ENCODE measurements at places on chromosomes 5 and 9.

DNA sequence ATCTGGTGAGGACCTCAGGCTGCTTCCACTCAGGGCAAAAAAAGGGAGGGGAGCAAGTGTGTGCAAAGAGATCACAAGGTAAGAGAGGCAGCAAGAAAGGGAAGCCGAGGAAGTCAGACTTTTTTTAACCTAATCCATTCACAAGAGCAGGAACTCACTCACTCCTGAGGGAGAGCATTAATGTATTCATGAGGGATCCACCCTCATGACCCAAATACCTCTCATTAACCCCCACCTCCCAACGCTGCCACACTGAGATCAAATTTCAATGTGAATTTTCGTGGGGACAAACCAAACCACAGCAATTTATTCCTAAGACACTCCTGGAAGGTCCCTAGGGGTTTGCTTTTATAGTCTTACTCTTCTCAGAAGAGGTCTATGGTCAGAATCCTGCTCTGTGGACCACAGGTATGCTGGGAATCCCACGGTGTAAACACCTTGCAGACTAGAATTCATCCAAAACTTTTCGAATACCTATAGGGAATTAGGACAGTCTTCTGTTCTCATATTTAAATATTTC lies 108.7 kb downstream of the HSD17B3 start:
- DNase-seq: no peak

GRCh38 chr5:56516441-56516840 lies 283.3 kb upstream of the ANKRD55 start:
- no peak for DNase-seq

- no peak for DNase-seq
These were observed 340.4 kb downstream of the EBF1 start for GRCh38 chr5:158759283-158759682.

GRCh38 chr5:39661026-39661779 lies 236.4 kb upstream of the DAB2 start:
- DNase-seq: no peak

DNA sequence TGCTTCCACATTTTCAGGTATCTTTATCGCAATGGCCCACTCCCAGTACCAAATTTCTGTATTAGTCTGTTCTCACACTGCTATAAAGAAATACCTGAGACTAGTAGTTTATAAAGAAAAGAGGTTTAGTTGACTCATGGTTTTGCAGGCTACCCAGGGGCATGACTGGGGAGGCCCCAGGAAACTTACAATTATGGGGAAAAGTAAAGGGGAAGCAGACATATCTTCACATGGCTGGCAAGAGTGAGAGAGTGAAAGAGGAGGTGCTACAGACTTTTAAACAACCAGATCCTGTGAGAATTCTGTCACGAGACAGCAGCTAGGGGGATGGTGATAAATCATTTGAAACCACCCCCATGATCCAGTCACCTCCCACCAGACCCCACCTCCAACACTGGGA lies 238.2 kb upstream of the DMAC1 start:
- DNase-seq: no peak

DNA sequence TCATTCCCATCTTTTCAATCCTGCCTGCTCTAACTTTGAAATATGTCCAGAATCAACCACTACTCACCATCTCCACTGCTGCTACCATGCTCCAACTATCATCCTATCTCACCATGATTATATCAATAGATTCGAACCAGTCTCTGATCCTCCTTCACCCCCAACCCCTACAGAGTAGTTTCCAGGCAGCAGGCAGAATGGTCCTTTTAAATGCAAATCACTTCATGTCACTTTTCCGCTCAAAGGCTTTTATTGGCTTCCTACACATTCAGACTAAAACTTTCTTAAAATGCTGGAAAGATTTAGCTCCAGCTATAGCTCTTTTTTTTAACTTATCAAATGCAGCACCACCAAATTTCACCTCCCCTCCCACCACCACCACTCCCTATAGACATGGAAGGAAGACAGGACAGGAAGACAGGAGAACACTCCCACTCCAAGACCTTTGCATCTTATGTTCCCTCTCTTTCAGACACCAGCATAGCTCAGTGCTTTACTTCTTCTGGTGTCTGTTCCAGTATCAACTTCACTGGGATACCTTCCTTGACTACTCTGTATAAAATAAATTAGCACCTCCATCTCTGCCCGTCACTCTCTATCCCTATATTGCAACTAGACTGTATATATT lies 9.9 kb upstream of the PPP2R2B start:
- DNase-seq: no peak

DNA sequence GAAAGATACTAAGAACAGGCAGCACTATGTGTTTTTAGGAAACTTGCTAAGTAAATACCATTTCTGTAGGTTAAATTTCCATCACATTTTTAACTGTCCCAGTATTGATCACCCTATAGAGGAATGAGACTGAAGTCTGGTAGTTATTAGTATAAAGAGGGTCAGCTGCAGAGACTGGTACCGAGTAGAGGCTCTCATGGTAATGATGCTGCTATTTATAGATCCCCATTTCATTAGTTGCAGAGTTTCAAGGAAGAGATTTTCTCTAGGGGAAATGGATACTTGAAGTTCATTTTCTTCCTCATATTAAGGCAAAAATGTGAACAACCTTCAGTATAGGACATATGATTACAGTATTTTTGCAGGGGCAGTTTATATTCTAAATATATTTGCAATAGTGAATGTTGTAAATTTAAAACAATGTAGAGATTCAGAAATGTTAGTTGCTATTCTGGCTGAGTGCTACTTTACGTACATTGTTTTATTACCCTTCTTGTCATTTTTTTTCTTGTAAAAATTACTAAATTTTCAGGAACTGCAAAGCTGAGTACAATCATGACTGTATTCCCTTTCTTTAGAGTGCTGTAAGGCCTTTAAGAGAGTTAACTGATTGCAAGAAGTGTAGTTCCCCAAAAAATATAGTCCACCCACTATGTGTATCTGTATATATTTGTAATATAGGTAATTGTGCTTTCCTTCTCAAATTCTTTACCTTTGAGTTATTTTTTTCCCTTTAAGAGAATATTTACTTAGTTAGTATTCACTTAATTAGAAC lies 14.7 kb downstream of the PBX3 start:
- DNase-seq: no peak

DNA sequence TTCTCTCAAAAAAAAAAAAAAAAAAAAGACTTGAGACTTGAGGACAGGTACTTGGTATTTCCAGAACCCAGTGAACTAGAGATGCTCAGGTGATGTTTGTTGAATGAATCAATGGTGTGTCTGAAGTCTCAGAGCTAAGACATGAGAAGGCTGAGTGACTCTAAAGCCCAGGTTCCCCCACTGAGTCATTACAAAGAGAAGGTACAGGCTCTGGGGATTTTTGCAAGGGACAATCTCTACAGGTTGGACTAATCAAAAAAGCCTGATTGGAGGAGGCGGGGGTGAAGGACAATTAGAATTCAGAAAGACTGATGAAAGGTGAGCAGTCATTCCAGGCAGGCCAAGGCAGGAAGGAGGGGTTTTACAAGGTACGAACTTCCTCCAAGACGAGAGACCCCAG lies 8.2 kb upstream of the FABP6 start:
- DNase-seq: no peak

DNA sequence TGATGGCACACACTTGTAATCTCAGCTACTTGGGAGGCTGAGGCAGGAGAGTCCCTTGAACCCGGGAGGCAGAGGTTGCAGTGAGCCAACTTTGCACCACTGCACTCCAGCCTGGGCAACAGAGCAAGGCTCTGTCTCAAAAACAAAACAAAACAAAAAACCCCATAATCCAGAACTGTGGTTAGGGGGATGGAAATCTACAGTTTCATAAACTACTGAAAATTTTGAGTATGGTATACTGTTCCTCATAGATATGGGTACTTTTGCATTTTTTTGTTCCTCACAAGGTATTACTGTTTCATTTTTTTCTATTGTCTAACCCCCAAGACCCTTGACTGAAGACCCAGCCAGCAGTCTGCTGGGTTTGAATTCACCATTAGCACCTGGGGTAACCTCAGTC lies 52.2 kb upstream of the MAP3K1 start:
- no peak for DNase-seq

GRCh38 chr5:135995976-135996375 lies 32.8 kb upstream of the TGFBI start:
- DNase-seq: no peak

GRCh38 chr5:36374266-36374862 lies 72.7 kb upstream of the RANBP3L start:
- no peak for DNase-seq

DNA sequence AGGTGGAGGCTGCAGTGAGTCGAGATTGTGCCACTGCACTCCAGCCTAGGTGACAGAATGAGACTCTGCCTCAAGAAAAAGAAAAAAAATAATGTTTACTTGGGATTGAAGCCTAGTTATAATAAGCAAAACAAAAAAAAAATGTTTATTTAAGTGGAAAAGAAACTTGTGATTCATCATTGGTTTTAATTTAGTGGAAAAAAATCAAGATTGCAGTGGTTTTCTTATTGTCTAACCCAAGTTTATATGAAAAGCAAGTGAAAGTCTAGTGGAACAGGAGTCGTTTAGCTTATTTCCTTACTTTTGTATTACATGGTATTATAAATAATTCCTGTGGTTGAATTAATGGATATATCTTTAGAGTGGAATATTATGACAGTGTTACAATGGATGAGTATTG lies 8.4 kb downstream of the CNOT8 start:
- DNase-seq: no peak

DNA sequence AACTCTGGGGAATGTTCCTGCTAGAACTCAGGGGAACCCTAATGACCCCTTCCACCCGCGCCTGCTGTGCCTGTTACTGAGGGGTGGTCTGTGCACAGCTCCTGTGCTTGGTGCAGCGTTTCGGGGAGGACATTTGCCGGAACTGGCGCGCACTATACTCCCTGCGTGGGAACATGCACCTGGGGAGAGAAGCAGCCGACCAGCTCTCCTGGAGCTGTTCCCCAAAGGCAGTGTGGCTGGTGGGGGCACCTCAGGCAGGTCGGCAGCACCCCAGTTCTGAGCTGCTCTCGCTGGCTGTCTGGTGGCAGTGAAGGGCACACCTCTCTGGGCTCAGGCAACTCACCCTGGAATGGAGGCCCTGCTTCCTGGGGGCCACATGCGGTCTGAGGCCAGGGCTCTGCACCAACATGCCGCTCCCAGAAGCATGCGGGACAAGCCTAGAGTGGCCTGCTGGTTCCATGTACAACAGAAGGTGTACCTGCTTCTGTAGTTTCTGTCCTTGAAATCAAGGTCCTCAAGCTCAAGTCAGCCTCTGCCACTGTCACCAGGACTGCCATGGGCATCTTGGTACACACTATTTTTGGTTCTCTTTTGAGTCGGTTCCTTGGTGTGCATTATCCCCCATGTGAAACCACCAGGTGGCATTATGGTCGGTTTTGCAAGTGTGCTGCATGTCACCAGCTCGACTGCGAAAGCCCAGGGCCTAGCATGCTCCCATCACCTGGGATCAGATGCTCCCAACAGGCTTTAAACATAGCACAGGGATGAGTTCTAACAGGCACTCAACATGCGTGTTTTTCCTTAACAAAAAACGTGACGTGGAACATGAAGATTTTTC lies 7.8 kb upstream of the MRNIP start:
- DNase-seq: no peak

DNA sequence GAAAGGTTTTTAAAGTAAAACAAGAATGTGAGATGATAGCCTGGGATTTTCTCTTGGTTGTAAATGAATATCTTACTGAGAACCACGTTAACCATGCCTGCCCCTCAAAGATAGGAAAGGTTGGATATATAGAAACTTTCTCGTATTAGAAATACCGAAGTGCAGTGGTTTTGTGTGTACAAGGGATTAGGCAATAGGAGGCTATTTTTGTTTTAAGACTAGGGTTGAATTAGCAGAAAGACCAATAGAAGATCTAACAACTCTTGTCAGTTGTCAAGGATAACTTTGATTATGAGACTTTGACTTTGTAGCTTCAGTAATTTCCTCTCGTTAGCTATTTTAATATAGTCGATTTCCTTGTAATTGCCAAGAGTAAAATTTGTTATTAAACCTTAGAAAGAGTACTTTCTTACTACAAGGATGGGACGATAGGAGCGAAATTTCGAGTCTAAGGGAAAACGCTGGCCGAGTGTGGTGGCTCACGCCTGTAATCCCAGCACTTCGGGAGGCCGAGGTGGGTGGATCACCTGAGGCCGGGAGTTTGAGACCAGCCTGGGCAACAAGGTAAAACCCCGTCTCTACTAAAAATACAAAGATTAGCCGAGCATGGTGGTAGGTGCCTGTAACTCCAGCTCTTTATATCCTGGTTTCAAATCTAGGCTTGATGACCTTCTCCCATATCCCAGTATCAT lies 838 bp downstream of the POLK start:
- DNase-seq: no peak

DNA sequence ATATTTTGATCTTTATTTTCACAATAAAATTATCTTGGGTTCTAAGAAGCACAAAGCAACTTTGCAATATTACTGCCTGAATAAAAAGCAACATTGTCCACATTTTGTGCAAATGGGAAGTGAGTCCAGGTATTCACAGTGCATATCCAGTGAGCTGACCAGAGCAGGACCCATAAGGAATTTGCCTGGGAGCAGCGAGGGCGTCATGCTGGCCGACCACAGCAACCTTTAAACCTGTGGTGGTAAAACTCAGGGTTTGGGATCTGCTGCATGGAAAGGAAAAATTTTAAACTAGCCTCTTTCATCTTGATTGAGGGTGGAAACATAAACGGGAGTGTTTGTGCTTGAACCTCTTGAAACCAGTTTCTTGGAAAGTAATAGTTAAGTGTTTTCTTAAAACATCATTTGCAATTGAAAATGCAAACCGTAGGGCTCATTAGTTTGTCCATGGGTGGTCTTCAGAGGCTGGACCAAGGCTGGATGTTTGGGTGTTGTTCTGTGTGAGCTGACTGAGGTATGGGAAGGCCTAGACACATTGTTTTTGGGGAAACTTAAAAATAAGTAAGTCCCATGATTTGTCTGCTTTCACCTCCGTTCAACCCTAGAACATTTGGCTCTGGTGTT lies 85.0 kb upstream of the ANKH start:
- no peak for DNase-seq

- no peak for DNase-seq
These were observed 62.0 kb upstream of the SIMC1 start for GRCh38 chr5:176176231-176176630.

GRCh38 chr9:131543141-131543540 lies 2.2 kb upstream of the PRRT1B start:
- no peak for DNase-seq

GRCh38 chr9:26043431-26043830 lies 365.2 kb upstream of the TUSC1 start:
- no peak for DNase-seq

DNA sequence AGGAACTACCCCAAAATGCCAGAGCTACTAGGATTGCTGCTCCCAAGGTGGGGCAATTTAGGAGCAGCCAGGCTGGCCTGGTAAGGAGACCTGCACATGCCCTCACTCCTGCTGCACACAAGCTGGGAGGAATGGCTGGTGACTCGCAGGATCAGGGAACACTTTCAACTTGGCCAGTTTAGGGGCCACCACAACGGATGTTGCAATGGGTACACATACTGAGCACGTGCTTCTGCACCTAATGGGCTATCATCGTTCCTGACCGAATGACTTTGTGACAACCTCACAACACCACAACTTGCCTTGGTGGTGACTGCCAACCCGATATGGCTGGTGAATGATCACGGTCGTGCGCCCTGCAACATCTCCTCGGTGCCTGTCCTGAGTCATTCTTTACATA lies 172.0 kb downstream of the ROR2 start:
- no peak for DNase-seq
